ENCODE measurements at places on chromosomes 1 and 21.

- no peak for DNase-seq
Measured at GRCh38 chr1:197905699-197906351, 3.4 kb downstream of the C1orf53 start.

DNA sequence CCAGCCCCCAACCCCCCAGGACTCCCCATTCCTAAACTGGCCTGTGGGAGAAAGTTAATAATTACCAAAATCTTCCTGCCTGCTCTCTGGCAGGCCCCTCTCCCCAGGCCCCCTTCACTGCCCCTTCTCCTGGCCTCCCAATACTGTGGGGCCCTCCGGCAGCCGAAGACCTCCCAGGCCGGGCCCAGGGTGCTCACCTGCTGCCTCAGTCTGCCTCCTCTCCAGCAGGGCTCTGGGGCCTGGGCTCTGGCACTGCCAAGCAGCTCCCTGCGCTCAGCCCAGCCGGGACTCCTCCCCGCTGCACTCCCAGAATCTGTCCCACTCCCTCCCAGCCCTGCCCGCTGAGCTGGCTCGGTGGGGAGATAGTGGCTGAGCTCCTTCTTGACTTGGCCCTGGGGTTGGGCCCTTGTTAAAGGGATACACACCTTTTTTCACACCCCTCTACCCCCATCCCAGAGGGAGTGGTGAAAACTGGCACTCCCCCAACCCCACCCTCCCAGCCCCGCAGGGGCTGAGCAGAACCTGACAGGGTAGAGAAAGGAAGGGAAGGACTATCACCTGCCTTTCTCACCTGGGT is at the start of gene S100A16:
S100A16 (minus strand) TSS at position 383 of the 577 bp plus-strand sequence. CDS start 4,986 bp downstream, outside the sequence.
- DNase-seq, result peak; percentile 66

GRCh38 chr21:43984905-43985689 is 27.0 kb upstream of the TRAPPC10 start:
- DNase-seq, result no peak

GRCh38 chr1:119971710-119972570 is 75.6 kb upstream of the ADAM30 start:
- no peak for DNase-seq

GRCh38 chr1:174815036-174815435 is 184.7 kb upstream of the CACYBP start:
- DNase-seq, result peak; percentile 81

DNA sequence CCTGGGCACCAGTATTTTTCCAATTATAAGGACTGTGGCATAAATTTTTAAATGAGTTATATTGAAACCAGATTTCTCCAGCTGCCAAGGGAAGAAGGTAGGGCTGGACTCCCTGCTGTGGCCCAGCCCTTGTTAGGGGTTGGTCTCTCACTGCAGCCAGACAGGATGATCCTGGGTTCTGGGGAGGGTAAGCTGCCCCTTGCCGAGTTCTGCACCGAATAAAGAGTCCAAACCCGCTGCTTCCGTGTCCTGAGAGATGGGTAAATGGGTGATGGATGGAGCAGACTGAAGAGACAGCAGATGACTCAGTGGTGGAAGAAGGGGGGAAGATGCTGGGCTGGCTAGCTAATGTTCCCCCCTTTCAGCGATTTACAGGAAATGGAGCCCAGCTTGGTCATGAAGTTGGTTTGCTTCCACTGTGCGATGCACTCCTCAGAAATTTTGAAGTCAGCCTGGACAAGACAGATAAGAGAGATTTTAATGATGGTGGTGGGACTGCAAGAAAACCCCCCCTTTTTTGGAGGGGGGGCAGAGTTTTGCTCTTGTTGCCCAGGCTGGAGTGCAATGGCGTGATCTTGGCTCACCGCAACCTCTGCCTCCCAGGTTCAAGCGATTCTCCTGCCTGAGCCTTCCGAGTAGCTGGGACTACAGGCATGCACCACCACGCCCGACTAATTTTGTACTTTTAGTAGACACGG is 41.4 kb downstream of the YARS1 start:
- no peak for DNase-seq

DNA sequence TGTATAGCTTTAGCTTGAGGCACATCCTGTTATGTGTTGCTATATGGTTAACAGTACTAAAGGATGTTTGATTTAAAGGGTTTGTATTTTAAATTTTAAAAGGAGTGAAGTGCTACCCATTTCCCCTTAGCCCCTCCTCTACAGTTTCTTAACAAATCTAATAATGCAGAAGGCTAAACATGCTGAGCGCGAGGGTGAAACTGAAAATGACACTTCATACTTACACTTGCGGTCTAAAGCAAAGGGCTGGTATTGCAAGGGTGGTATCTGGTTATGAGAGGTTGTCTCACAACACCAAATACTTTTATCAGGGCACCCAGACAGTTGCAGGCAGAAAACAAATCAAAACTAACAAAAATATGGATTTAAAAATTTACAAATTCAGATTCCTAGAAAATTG is 172.3 kb downstream of the SIPA1L2 start:
- DNase-seq, result no peak

- no peak for DNase-seq
Measured at GRCh38 chr1:186503190-186503589, 42.3 kb upstream of the PDC start.

- DNase-seq, result no peak
Measured at GRCh38 chr1:189769448-189769847, 708.2 kb downstream of the BRINP3 start.

DNA sequence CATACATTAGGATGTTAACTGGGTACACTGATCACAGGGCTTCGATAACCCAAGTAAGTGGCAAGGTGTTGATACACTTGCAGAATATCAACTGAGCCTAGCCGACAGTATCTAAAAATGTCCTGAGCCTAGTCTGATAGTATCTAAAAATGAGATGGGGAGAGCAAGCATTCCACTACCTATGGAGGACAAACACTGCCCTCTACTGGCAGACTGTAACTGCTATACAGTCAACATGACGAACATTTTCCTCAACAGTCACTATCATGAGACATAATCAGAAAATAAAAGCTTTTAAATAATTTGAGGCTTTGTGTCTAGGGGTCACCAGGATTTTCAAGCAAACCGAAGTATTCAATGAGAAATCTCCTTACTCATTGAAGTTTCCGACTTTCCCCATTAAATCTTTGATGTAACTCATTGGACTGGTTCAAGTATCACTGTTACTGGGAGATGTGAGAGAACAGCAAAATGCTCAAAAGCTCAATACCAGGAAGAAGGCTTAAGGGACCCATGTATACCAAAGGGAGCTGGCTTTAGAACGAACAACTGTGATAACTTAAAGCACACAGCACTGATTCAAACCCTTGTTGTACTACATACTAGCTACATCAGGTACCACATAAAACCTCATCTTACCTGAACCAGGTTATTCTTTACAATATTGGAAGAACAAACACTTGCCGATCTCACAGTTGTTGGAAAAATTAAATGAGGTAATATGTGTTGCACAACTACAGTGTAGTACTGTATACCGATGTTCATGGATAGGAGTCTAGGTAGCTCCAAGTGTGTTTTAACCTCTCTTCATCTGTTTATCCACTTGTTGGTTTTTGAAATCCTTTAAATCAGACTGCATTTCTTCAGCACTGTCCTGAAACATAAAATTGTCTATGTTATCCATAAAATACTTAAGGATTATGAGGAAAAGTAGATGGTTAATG is 31.1 kb upstream of the SLC45A3 start:
- DNase-seq, result peak; percentile 16
